Bone marrow (tissue), 2 donors: ENCODE measurements at places on chromosomes 13 and 19.

- no peak for DNase-seq
Measured at GRCh38 chr19:41957161-41957837, 1.8 kb downstream of the RABAC1 start.

DNA sequence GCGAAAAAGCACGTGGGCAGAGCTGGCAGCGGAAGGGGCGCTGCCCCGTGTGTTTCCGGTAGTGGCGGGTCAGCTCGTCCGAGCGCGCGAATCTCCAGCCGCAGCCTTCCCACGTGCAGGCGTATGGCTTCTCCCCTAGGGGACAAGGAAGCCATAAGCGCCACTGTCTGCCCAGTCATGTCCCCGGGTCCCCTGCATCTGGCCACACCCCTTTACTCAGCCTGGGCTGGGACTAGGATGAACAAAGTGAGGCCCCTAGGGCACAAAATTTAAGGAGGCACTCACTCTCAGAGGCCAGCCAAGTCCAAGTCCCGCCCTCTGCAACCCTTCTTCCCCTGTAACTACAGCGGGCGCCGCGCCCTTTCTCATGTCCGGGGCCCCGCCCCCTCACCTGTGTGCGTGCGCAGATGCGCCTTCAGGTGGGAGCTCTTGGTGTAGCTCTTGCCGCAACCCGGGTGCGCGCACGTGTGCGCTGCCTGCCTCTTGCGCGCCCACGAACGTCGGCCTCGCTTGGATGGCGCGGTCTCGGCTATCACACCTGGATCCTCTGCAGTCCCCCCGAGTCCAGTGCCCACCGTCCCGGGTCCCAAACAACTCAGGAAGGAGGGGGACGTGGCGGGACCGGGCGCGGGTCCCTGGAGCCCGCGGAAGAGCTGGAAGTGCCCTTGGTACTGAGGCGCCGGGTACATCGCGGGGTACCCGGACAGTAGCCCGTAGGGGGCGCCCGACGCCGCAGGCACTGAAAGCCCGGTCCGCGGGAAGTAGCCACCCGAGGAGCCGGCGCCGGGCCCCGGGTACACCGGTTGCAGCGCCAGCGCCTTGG, 1.9 kb downstream of the KLF1 start:
- peak; percentile 37 for DNase-seq

GRCh38 chr13:50247223-50247622, 232.0 kb downstream of the KCNRG start:
- DNase-seq = no peak

DNA sequence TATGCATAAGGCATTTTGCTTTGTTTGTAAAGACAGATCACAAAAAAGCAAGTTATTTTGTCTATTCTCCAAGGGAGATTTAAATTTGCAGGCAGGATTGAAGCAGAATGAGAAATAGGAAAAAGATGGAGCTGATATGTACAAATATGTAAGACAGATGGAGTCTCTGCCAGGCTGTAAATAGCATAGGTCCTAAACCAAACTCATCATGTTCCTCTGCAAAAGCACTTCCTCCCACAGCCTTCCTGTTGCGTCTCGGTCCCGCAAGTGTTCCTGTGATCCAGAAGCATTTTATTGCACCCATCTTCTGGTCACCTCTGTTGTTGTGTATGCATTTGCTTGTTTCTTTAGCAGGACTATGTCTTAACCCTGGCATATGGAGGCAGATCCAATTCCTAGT, 95.7 kb upstream of the CLDN10 start:
- DNase-seq = no peak

- peak; percentile 38 for DNase-seq
Measured at GRCh38 chr13:99354371-99354951, 47.3 kb upstream of the GPR183 start.

DNA sequence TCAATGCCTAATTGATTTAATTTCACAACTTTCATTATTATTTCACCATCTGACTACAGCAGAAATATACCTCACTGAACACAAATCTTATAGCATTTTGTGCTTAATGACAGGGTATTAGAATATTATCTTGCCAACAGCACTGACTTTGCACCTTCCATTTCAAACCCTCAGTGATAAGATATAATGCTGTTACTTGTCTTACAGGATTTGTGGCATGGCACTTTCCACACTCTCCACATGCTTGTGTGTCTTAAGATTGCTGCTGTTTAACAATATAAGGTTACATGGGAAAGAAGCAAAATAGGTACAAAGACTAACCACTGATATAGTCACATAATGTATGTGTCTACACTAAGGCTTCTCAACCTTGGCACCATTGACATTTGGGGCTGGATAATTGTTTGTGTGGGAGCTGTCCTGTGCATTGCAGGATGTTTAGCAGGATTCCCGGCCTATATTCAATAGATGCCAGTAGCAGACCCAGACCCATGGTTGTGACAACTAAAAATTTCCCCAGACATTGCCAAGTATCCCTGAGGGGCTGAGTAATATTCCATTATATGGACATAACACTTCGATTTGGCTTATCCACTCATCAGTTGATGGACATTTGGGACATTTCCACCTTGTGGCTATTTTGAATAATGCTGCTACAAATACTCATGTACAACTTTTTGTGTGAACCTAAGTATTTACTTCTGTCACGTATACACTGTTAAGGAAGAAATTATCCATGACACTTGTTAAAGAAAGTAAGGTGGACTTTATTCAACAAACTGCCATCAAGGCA, 5.7 kb upstream of the DIAPH3 start:
- no peak for DNase-seq

GRCh38 chr13:46561691-46562090, 8.7 kb downstream of the LRCH1 start:
- DNase-seq = no peak

- no peak for DNase-seq
Measured at GRCh38 chr19:13964776-13965175, 12.5 kb downstream of the DCAF15 start.

DNA sequence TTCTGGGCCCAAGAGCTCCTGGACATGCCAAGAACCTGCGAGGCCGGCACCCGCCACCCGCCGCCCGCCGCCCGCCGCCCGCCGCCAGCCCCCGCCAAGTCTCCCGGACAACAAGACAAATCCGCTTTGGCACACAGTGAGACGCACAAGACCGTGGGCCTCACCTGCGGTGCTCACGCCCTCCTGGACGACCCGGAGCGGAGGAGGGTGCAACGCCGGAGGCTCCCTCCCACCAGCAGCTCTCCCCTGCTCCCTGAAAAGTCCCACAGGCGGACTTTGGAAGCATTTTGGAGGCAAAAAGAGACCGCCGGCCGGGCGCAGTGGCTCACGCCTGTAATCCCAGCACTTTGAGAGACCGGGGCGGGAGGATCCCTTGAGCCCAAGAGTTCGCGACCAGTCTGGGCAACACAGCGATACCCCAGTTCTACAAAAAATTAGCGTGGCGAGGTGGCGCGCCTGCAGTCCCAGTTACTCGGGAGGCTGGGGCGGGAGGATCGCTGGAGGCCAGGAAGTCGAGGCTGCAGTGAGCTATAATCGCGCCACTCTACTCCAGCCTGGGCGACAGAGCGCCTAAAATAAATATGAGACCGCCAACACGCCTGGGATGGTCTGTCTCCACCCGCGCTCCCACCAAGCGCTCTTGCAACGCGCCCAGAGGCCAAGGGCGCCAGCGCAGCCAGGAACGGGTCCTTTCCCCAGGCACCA, 783 bp downstream of the RHPN2 start:
- DNase-seq = no peak

- DNase-seq = no peak
Measured at GRCh38 chr13:112844879-112845278, 124.1 kb upstream of the MCF2L start.

GRCh38 chr13:43935878-43936277, 56.2 kb downstream of the LACC1 start:
- no peak for DNase-seq

DNA sequence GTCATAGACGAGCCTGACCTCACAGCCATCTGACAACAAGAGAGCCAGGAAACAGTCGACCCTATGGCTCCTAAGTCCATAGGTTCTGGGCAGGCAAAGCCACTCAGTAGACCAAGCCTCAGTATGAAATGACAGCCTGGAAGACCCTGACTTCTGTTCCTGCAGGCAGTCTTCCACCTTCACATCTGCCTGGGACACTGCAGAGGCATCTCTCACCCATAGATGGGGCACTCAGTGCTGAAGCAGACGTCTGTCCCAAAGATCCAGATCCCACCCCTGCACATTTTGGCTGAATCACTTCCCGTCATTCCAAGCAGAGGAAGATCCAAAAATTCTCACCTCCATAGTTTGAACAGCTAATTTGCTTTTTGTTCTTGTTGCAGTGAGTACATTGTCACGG, 139.3 kb upstream of the ZNF507 start:
- no peak for DNase-seq

GRCh38 chr19:5988517-5989387, 10.8 kb upstream of the RANBP3 start:
- no peak for DNase-seq
